Calu3 (cell line): ENCODE measurements at places on chromosomes 1 and 21. TPM values are rescaled to one million over a fixed set of nuclear protein-coding genes. Genes with fewer than 3 reads are reported as not detected.
A peak's percentile ranks its signal among the peaks of the same experiment; 100 is the strongest.

The VASH2 gene
- 4.7 and 5.8 TPM in 2 replicates for total RNA-seq

The FMO4 gene
- total RNA-seq, result 2.5 and 3.4 TPM in 2 replicates

The AGMAT gene
- total RNA-seq, result 2.5 and 5.2 TPM in 2 replicates

The KRTAP10-6 gene
- not detected in 2 replicates for total RNA-seq

The PRKCZ gene
- 26.0 and 27.4 TPM in 2 replicates for total RNA-seq

- H3K36me3 ChIP-seq, result no peaks in the 10 kb centered on the region
- no peak overlapping the region for H3K4me3 ChIP-seq
- DNase-seq, result no peak
- no peak overlapping the region for H3K27ac ChIP-seq
These were observed 125.4 kb downstream of the EDEM3 start for GRCh38 chr1:184629266-184629665.

DNA sequence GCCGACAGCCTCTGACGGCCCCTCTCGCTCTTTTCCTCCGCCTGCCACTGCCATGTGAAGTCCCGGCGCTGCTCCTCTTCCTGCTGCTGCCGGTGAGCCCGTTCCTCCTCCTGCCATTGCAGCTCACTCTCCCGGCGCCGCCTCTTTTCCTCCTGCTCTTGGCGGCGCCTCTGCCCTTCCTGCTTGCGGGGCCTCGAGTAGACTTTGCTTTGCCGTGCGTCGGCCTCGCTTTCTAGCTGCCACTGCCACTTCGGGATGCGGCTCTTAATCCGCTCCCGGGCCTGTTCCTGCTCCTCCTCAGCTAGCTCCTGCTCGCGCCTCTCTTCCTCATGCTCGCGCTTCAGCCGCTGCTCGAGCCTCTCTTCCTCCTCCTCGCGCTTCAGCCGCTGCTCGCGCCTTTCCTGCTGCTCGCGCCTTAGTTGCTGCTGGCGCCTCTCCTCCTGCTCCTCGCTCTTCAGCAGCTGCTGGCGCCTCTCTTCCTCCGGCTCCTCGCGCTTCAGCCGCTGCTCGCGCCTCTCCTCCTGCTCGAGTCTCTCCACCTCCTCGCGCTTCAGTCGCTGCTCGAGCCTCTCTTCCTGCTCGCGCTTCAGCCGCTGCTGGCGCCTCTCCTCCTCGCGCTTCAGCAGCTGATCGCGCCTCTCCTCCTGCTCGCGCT is 4.3 kb downstream of the TCHH start:
- H3K4me1 ChIP-seq, result peaks cover 13% of the 10 kb centered on the region
- peak; percentile 48 for DNase-seq
- no peak overlapping the region for H3K27ac ChIP-seq
- H3K4me3 ChIP-seq, result no peak overlapping the region
- H3K36me3 ChIP-seq, result no peaks in the 10 kb centered on the region
- H3K27me3 ChIP-seq, result peaks cover 18% of the 10 kb centered on the region

- no peak overlapping the region for H3K4me3 ChIP-seq
- H3K27ac ChIP-seq, result no peak overlapping the region
- no peaks in the 10 kb centered on the region for H3K36me3 ChIP-seq
- no peak for DNase-seq
These were observed 8.5 kb downstream of the TP53BP2 start for GRCh38 chr1:223837206-223837605.

- DNase-seq, result no peak
- H3K27me3 ChIP-seq, result no peaks in the 10 kb centered on the region
- H3K27ac ChIP-seq, result no peak overlapping the region
- H3K4me1 ChIP-seq, result no peaks in the 10 kb centered on the region
- no peak overlapping the region for H3K4me3 ChIP-seq
These were observed 15.3 kb downstream of the SPATA46 start for GRCh38 chr1:162361349-162361748.

DNA sequence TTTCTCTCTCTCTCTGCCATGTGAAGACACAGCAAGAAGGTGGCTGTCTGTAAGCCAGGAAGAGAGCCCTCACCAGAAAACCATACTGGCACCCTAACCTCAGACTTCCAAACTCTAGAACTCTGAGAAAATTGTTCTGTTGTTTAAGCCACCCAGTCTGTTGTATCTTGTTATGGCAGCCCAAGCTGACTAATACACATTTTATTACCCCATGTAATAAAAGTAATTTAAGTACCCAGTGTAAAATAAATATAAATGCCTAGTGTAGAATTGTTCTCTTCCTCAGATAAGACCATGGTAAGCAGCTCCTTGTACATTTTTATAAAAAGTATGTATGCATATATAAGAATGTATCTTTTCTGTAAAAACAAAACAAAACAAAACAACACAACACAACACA is 119.7 kb downstream of the DTL start:
- H3K4me1 ChIP-seq, result no peaks in the 10 kb centered on the region
- DNase-seq, result no peak

GRCh38 chr21:43720539-43721166 is 1.7 kb downstream of the PDXK start:
- H3K4me3 ChIP-seq, result peak overlapping the region; percentile 92
- DNase-seq, result no peak
- H3K4me1 ChIP-seq, result peaks cover 22% of the 10 kb centered on the region
- peak overlapping the region; percentile 54 for H3K27ac ChIP-seq

DNA sequence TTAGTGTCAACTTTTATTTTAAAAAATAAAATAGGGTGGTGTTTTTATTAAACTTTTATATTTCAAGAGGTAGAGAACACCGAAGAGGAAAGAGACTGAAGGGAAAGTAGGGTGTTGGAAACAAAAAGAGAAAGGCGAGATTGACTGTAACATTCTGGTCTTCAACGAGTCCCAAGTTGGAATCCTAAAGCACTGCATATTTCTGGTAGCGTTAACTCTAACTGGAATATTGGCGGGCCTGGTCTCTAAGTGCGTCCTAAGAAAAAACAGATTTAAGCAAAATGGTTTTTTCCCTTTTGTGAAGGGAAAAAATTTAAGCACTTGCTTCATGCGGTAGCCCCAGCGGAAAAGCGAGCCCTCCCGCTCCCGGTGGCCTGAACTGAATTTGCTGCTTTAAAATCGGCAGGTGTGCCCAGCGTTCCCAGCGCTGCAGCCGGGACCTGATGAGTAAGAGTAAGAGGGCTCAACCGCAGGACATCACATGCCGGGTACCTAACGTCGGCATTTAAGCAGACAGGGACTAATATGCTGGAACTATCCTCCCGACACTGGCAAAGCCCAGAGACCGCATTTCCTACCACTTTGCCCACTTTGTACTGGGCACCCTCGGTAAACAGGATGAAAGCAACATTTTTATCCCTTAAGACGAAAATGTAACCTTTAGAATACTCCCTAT is 30.5 kb upstream of the NFIA start:
- peaks cover 29% of the 10 kb centered on the region for H3K4me1 ChIP-seq
- H3K4me3 ChIP-seq, result no peak overlapping the region
- H3K27ac ChIP-seq, result no peak overlapping the region
- H3K36me3 ChIP-seq, result peaks cover 28% of the 10 kb centered on the region
- H3K27me3 ChIP-seq, result peaks cover 27% of the 10 kb centered on the region

DNA sequence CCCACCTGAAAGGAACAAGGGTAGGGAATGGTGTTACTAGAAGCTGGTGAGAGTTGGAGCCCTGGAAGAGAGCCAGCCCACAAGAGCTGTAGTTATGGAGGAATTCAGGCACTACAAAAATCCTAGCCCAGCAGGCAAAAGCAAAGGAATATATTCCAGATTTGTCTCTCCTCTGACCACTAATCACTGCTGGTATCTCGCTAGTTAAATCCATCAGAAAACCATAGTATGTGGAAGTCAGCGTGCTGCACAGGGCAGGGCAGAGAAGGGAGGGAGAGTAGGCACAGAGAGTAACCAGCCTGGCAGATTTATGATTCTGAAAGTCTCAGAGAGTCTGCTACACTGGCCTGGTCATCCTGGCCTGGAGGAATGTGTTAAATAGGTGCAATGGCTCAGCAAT is 88.6 kb downstream of the SELENOF start:
- H3K27me3 ChIP-seq, result no peaks in the 10 kb centered on the region
- H3K4me1 ChIP-seq, result peaks cover 10% of the 10 kb centered on the region
- H3K36me3 ChIP-seq, result no peaks in the 10 kb centered on the region
- no peak for DNase-seq
- H3K4me3 ChIP-seq, result no peak overlapping the region

DNA sequence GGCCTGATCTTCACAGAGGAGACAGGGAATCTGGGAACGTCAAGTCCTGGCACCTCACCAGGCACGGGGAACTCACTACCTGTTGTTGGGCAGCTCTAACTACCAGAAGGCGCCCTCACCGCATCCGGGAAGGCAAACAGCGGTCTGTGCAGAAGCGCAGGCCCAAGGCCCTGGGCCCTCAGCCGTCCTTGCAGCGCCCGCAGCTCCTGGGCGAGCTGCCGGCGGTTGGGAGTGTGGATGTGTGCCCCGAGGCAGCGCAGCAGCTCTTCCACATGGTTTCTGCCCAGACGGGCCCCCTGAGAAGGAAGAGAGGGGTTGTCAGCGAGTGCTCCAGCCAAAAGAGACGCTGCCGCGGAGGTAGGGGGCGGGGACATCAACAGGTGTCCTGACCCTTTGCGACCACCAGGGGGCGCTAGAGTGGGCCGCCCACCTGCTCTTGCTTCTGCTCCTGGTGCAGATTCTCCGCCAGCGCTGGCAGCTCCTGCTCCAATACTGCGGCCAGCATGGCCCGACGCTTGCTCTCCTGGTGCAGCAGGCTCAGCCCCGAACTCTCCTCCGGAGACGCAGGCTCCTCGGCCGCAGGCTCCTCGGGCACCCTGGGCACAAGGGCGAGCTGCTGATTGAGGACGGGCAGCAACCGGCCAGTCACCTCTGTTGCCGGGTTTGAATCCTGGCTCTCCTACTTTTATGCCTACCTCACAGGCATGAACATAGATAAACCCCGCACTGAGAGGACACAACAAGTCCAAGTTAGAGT is 9.3 kb downstream of the MAP3K6 start:
- DNase-seq, result no peak
- H3K27me3 ChIP-seq, result no peaks in the 10 kb centered on the region
- no peak overlapping the region for H3K4me3 ChIP-seq
- peaks cover 20% of the 10 kb centered on the region for H3K36me3 ChIP-seq
- no peak overlapping the region for H3K27ac ChIP-seq

DNA sequence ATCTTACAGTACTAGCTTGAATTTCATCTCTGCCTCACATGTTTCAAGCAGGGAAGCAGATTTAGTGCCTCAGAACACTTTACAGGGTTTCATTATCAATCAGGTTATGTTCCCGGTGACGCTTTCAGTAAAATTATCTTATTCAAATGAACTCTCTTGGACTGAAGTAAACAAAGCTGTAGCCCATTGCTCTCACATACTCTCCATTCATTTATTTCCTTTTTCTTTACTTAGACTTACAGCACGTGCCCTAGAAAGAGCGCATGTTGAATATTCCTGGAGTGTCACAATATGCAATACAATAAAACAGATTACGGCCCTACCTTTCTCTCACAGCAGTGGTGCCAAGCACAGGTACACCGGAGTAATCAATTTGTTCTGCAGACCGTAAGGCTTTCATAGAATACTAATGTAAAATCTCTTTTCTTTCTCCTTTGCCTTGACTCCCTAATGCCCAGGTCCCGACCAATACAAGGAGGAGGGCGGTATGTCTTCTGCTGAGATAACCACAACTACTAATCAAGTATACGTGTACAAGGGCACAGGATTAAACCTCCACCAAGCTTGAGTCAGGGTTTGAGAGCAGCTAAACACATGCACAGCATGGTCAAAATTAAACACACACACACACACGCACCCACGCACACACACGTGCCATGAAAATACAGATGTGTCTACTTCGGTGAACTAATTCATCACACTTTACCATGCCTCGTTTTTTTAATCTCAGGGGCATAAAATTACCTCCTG is 62.8 kb downstream of the NRIP1 start:
- H3K27ac ChIP-seq, result peak overlapping the region; percentile 80
- H3K27me3 ChIP-seq, result no peaks in the 10 kb centered on the region
- peaks cover 24% of the 10 kb centered on the region for H3K36me3 ChIP-seq
- no peak for DNase-seq
- peaks cover 37% of the 10 kb centered on the region for H3K4me1 ChIP-seq

DNA sequence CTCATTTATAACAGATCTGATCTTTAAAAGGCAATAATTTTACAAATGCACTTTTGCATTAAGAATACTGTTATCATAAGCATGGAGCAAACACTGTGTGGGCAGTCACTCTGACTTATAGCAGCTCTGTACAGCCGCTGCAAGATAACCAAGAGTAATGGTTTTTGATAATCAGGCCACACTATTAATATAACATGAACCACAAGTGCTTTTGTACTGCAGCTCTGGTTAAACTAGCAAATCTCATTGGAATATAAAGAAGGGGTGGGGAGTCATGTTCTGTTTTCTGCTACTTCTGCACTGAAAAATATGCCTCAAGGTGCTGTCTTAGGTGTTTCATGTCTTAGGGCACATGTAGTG is 357.4 kb downstream of the LMO4 start:
- DNase-seq, result no peak
- H3K4me3 ChIP-seq, result peak overlapping the region; percentile 77
- peaks cover 58% of the 10 kb centered on the region for H3K4me1 ChIP-seq

GRCh38 chr1:228786361-228787129 is 51.3 kb downstream of the RHOU start:
- no peaks in the 10 kb centered on the region for H3K36me3 ChIP-seq
- peaks cover 13% of the 10 kb centered on the region for H3K27me3 ChIP-seq
- no peaks in the 10 kb centered on the region for H3K4me1 ChIP-seq
- no peak for DNase-seq
- no peak overlapping the region for H3K4me3 ChIP-seq
